Retinal pigment epithelial cell (primary cell): ENCODE measurements at places on chromosomes 11 and 22.
A peak's percentile ranks its signal among the peaks of the same experiment; 100 is the strongest.

- DNase-seq = no peak
Measured at GRCh38 chr11:8503910-8504364, 90.1 kb downstream of the STK33 start.

DNA sequence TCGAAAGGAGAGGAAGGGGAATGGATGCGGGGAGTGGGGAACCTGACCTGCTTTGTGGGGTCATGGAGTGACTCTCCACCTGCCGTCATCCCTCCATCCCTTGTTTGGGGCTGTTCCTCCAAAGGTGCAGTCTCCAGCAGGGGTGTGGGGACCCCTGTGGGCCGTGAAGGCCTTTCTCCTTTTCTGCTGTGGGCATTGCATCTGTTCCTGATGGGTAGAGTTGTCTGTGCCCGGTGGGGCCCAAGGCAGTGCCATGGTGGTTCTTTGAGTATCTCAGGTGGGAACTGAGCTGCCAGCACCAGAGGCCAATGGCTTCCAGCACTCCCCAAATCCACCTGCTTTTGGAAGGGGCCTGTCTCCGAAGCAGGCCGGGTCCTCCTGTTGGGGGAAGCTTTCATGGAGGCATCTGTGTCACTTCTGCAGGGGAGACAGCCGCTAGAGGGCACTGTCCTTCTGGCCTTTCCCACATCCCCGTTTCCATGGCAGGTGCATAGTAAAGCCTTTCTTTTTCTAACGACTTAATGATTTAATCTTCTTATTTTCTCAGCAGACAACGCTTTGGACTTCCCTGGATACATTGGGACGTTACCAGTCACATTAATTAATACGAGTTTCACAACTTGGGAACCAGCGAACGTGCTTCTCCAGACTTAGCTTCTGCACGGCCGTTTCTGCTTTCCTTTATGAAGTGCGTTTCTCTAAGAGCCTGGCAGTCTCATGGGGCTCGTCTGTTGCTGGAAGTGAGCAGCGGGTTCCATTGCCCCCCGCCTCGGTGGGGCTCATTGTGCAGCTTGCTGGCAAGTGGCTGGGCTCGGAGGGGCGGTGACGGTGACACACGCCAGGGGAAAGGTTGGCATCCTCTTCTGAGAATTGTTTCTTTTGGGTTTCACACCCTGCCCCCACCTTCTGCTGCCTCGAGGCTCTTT, 57.1 kb downstream of the PARVB start:
- DNase-seq = peak; percentile 54

GRCh38 chr11:66291706-66292542, at the start of gene TMEM151A:
Gene TMEM151A, plus strand, starts transcription at chr11:66291894. Its CDS starts 120 bp downstream, at chr11:66292014.
- DNase-seq = no peak

DNA sequence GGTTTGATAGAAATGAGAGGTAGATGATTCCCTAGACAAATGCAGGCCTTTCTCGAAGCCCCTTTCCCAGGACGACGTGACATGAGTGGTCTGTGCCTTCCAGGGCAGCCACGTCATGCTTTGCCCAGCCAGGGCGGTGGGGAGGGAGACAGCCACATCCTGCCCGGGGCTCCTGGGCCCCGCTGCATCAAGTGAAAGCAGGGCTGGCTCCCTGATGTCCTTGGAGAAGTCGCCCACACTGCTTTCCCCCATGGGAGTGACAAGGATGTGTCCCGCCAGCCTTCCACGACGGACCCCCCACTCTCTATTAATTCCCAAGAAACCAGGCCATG, 13.2 kb downstream of the PPARA start:
- no peak for DNase-seq

DNA sequence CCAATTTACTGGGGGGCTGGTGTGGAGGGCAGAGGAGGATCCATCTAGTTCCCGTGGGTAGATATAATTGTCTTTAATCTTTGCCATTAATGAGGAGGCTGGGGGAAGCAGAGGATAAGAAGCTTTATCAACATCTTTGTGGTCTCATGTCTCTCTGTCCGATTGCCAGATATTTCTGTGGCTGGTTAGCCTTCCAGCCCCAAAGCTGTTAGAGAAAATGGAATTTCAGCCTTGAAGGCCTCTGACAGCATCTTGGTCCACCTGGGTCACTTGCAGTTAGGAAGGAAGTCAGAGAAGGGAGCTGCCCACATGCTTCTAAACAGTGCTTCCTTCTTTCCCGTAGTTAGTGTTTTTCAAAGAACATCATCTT, 56.9 kb downstream of the ABTB2 start:
- no peak for DNase-seq

GRCh38 chr11:120302001-120302805, 22.9 kb upstream of the TLCD5 start:
- no peak for DNase-seq

- DNase-seq = no peak
Measured at GRCh38 chr11:1167751-1168231, 10.0 kb downstream of the MUC5AC start.

- no peak for DNase-seq
Measured at GRCh38 chr22:45185718-45186514, 22.2 kb downstream of the NUP50 start.

DNA sequence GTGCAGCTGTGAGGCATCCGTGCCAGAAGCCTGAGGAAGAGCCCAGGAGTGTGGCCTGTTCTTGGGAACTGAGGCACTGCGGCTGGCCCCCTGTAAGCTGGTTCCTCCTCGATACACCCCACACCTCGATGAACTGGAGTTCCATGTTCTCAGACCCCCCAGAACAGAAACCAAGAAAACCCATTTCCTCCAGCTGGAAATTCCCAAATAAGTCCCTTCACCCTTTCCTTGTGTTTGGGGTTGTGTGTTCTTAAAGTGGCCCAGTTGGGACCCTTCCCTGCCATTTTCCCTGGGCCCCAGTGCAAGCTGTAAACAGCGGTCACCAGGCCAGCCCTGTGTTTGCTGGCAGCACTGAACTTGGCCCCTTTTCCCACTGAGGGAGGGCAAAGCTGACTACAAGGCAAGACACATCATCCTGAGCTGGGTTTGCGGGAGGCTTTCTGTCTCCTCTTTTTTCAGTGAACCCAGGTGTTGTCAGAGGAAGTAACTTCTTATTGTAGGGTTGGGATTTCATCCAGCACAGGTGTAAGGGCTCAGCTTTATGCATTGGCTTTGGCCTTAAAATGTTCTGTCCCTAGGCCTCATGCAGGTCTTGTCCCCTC, 60.1 kb upstream of the MPEG1 start:
- DNase-seq = no peak
